ENCODE measurements at places on chromosomes 1 and 21. TPM values are rescaled to one million over a fixed set of nuclear protein-coding genes. Genes with fewer than 3 reads are reported as not detected.

The C1orf53 gene
- 7.4 TPM for total RNA-seq

The TEKT2 gene
- not detected for total RNA-seq

The KIRREL1 gene
- total RNA-seq, result 10.9 TPM

The ZNF281 gene
- total RNA-seq, result 8.5 TPM

The FAAP20 gene
- total RNA-seq, result 40.5 TPM

The NR0B2 gene
- total RNA-seq, result 5.7 TPM

The IGSF9 gene
- not detected for total RNA-seq

The DYNLT5 gene
- total RNA-seq, result 4.0 TPM

The CRYAA gene
- total RNA-seq, result not detected

The C1orf210 gene
- not detected for total RNA-seq

The SLAMF8 gene
- 1.5 TPM for total RNA-seq

The PCP4 gene
- total RNA-seq, result 1.5 TPM

The KRTCAP2 gene
- 112 TPM for total RNA-seq

The LAPTM5 gene
- total RNA-seq, result 14.2 TPM
